Head of caudate nucleus (tissue), 42 donors: ENCODE measurements at places on chromosomes 7 and 10.

DNA sequence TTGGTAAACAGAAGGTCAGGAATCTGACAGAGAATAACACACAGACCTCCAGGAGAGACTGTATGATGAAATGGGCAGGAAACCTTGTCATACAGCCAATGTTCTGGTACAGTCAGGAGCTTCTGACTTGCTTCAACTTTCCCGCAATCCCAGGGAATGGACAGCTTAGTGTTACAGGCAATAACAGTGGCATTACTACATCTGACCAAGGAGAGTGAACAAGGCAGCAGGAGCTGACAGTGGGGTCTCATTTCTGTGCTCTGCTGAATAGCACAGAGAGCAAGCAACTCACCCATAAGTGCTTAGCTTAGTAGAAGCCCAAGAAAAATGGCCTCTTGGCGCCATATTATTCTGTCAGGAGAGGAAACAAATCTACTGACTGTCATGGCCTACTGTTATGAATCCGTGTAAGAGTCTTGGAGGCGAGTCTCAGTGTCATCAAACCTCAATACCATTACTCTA lies 186.2 kb upstream of the MTPN start:
- DNase-seq = no peak

- no peak for DNase-seq
Measured at GRCh38 chr7:41711283-41712064, 8.6 kb upstream of the INHBA start.

DNA sequence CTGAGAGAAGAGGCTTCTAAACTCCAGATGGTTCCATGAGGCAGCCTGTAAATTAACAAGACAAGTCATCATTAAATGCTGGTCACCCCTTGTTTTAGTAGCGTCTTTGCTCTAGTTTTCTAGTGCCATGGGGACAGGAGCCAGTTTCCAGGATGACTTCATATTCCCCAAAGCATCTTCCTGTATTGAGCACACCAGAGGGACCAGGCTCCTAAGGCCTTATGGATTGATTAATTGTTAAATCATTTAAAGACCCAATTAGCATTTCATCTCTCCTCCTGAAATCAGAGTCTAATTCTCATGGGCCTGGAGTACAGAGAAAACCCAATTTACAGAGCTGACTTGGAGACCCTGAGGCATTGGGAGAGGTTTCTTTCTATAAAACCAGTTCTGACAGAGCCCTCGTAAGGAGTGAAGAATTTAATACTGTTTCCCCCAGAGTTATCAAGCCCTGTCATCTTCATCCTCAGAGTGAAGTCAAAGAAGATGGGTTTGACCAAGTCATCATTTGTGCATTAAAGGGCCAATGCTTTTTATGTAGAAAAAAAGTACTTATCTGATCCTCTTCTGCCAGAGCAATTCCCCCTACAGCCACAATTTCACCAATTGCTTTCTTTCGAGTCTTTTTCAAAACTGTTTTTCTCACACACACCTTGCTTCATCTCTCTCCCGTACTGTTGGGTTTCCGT lies 678.7 kb downstream of the SDK1 start:
- DNase-seq = no peak

DNA sequence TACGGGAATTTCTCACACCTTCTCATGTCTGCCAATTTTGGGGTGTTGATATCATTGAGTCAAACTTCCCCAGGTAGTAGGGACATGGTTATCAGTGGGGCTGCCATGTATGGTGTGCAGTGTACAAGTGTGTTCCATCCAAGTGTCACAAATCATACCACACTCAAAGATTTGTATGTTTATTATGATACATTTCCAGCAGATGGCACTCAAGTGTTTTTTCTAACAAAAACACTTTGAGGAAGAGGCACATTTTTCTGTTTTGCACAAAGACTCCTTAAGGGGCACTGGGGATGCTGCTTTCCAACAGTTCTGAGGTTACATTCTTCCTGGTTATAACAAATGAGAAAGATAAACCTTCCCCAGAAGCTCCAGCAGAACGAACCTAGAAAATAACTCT lies 414.5 kb downstream of the REEP3 start:
- DNase-seq = no peak

GRCh38 chr7:116929914-116930913 lies 23.1 kb upstream of the ST7 start:
- peak; percentile 68 for DNase-seq
